ENCODE measurements at places on chromosomes 12 and 14.

- DNase-seq = no peak
These were observed 273.1 kb downstream of the ZFP36L1 start for GRCh38 chr14:68519671-68520187.

DNA sequence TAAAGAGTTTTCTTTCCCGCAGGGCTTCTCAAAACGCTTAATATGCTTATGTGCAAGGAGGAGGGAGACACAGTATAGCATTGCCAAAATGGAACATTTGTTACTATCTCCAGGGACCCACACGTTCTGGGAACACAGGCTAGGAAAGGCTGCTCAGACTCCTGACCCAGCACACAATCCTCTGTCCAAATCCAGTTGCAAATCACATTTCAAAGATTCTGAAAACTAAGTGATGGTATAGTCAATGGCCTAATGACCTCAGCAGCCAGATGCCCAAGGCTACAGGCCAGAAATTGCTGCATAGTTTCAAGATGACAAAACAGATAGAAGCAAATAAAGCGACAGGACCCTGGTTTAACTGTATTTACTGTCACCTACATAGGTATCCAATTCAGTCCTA lies 97.0 kb upstream of the GRIP1 start:
- DNase-seq = no peak

DNA sequence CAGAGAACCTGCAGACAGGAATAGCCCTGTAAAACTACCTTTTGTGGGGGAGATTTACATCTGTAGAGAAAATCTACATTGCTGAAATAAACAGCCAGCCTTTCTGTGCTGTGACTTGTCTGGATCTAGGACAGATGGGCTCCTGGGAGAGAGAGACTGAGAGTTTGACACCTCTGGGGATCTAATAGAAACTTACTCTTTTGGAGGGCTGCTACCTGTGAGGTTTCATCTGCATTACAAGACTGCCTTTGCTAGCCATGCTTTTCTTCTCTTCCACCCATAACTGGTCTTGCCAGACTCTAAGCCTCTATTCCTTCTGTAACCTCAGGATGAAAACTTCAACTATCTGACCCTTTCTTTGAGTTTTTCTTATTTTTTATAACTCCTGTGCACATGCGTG lies 452.6 kb downstream of the ZFP36L1 start:
- DNase-seq = no peak

DNA sequence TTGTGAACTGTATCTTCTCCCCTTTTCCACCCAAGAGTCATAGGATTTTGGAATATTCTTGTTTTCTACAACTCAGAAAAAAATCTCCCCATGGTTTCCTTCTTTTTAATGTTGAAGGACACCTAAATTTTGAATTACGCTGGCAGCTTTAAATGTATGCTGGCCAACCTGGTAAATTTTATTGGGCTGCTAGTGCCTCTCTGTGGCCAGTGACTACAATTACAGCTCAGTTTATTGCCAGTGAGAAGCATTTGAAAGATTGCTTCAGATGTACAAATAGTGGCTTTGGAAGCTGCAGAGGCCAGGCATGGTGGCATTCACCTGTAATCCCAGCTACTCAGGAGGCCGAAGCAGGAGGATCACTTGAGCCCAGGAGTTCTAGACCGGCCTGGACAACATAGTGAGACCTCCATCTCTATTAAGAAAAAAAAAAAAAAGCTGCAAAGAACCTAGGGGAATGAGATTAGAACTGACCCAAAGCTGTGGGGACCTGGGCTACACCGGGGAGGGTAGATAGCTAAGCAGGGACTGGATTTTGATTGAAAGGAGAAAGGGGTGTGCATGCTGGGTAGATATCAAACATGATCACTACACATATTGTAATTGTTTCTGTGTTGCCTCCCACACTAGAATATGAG lies 7.6 kb upstream of the RAB21 start:
- peak; percentile 41 for DNase-seq

GRCh38 chr12:84919271-84919670 lies 6.7 kb upstream of the SLC6A15 start:
- no peak for DNase-seq

DNA sequence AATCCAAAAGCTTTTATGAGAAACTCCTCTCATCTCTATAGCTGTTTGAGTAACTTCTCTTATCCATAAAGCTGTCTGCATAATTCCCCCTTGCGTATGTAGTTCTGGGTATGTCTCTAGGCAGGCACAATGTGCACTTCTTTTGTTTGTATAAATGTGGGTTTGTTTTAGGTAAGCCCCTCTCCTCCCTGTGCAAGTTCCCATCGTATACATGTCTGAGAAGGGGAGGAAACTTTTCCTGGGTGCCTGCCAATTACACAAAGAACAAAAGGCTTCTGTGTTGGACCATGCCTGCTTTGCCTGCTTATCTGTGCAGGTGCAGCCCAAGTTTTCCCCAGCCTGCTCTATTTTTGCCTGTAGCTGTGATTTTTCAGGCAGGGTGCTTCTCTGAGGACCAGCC lies 96.7 kb downstream of the CCER1 start:
- DNase-seq = no peak

DNA sequence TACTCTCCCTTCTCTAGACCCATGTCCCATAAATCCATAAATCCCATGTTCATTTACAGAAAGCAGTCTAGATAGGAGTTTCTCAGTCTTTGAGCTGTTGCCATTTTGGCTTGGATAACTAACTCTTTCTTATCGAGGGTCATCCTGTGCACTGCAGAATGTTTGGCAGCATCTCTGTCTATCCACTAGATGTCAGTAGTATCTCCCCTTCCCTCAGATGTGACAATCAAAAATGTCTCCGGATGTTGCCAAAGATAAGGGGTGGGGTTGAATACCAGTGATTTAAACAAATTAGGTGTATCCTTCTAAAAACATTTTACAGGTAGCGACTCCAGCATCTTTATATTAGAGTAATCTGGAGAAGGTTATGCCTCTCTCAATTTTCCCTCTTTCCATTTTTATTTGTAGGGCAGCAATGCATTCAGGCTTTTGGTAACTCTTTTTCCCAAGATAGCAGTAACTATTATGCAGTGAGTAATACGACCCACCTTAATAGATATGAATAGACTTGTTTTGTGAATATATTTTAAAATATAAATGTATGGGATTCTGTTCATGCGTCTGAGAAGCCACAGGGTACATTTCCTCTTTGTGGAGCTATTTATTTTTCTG lies 100.7 kb downstream of the LRRK2 start:
- no peak for DNase-seq

DNA sequence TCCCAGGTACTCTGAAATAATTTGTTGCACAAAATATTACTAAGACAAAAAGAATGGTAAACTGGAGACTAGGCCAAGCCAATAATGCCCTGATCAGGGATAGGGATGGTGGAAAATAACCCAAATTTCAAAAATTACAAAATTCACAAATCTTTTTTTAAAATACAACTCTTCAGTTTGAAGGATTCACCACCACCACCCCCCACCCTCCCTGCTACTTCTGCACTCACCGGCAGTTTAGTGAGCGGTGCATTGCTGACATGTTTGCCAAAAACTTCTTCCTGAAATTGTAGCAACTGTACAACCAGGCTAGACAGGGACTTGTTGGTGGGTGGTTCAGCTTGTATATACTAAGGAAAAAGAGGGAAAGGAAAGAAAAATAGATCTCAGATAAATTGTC lies 2.3 kb downstream of the SMARCC2 start:
- no peak for DNase-seq

DNA sequence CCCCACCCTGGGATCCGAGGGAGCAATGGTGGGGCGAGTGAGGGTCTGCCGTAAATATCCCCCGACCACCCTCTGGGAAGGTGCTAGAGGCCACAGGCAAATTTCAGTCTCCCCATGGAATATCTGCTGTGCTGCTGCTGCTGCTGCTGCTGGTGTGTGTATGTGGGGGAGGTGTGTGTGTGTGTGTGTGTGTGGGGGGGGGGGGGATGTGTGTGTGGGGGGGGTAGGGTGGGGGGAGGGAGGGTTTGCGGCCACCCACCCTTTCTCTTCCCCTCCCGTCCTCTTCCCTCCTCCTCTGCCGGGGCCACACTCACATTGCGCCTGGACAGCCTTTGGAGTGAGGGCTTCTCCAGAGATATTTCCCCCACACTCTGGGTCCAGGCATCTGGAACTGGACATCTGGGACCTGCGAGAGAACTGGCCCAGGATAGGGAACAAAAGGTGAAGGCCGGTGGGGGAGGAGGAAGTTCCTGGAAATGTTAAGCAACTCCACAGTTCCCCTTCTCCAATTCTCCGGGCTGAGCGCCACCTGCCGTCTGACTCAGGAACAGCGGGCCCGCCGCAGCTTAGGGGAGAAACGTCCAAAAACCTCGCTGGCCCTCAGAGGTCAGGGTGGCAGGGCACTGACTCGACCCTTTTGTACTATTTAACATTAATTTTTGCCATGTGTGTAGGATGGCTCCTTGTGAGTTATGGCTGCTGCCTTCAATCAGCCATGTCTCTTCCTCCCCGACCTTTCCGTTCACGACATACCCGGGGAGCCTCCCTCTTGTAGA lies at the start of gene C1RL:
C1RL (minus strand) TSS at position 419 of the 776 bp plus-strand sequence; CDS start at position 385, 34 bp downstream.
- peak; percentile 93 for DNase-seq

DNA sequence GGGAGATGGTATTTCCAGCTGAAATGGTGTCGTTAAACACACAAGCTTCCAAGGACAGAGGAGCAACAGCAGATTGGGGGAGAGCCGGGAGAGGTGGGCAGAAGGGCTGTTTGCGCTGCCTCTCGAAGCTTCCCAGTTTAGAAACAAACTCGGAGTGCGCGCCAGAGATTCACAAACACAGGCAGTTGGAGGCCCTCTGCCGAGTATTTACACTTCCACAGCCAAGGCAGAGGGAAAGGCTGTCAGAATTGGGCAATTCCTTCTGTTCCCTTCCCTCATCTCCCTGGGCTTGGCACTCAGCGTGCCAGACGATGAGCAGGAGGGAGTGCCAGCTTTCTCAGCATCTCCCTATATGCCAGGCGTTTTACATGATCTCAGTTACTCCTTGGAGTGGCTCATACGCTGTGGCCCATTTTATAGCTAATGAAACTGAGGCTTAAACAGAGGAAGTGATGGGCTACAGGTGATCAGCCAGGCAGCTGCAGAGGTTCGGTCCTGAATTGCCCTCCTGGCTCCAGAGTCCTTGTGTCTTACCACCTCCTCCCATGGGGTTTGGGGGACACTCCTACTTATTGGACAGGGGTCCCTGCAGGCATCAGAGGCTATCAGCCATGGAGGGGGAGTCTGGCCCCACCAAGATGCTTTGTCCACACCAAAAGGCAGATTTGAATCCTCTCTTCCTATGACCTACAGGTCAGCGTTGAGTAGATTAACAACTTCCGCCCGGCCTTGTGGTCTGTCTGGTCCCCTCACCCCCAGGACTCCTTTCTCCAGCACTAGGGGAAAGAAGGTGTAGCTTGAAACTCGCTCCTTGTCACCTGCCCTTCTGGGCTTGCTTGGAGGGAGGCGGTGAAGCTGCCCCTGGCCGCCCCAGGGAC lies 3.1 kb downstream of the FAM222A start:
- DNase-seq = no peak

GRCh38 chr12:12837025-12837812 lies 24.1 kb downstream of the DDX47 start:
- DNase-seq = peak; percentile 50

DNA sequence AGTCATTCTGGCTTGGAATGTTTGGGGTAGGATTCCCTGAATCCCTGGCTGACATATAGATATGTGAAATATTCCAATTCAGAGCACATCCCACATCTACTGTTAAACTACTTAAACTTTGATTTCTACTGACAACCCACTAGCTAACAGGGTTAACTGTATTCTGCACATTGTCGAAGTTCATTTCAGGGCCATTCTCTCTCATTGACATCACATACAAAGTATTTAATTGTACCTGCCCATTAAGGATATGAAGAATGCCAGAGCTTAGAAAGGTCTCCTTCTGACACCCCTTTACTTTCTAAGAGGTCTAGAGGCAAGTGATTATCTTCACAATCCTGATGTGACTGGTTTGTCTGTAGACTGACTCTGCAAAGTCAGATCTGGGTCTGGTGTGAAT lies 2.8 kb upstream of the DCN start:
- no peak for DNase-seq

DNA sequence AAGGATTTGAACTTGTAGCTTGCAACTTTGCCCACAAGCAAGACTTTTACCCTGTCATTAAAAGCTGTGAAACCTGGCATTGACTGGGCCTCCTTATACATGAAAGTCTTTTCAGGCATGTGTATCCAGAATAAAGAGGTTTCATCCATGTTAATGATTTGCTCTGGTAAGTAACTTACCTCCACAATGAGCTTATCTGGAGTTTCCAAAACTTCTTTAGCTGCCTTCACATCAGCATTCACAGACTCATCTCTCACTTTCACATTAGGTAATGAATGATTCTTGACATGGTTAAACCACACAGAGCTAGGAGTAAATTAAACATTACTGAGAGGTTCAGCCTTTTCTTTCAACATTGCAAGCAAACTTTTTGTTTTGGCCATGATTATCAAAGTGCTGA lies 234.4 kb upstream of the CLEC14A start:
- DNase-seq = no peak

DNA sequence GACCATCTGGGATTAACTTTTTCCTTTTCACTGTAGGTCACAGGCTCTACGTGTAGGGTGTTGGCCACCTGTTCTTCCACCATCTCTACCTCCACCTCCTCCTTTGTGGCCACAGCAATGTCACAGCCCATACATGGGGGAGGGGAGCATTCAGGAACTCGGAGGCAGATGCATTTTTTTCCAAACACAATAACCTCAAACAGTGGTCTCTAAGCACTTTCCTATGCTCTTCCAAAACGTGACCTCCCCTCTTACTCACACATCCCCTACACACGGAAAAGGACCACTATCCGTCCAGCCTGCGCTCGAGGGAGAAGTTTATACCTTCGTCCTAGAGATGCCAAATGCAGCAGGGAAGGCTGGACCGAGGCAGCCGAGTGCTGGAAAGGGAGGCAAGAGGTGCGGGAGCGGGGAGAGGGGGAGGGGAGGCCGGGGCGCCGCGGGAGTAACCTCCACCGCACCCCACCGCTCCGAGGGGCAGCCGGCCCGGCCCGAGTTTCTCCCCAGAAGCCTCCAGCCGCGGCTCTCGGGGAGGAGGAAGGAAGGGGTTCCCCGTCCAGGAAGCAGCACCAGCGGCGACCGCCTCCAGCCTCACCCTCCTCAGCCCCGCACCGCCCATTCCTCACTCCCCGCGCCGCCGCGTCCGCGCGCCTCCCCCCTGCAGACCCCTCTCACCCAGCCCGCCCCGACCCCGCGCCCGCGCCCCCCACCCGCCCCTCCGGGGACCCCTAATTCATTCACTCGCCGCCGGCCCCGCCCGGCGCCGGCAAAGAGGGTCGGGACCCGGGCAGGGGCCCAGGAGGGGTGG lies 594 bp downstream of the KRAS start:
- peak; percentile 47 for DNase-seq

DNA sequence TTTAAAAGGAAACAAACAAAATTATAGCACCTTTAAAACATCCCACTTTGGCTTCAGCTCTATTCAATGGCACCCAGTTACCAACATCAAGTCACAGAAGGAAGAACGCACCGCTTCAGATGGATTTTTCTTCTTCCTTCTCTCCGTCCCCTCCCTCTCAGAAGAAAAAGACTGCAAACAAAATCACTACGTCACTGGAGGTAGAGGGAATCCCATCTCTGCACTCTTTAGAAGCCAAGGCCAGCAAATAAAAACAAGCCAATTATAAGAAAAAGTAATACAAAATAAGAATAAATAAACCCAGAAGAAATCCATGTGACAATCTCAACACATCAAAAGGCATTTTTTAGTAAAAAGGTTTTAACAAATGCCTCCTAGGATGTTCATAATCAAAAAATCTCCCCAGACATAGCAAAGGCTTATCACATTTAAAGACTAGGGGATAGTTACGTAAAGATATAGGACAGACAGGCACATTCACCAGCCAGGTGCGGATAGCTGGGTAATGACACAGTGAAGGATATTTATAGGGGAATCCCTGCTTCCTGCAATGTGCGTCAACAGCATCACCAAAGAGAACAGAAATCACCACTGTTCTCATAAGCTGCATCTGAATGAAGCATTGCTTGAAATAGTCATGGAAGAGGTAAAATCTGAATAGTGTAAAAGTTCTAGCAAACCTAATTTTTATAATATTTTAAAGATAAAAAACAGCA lies 89.4 kb downstream of the R3HDM2 start:
- no peak for DNase-seq

All from activated CD4-positive, alpha-beta T cell treated with anti-CD3 and anti-CD28 coated beads, Interleukin-2, amount 50 U/mL, for 48 hours (primary cell).